Activated T-helper 1 cell treated with Interleukin-2 at 50 U/mL for 16 hours (primary cell): ENCODE measurements at places on chromosomes 4 and X.

GRCh38 chr4:113469023-113469390 lies 292.5 kb downstream of the CAMK2D start:
- no peak for DNase-seq

GRCh38 chr4:122959981-122960610 lies 37.7 kb upstream of the NUDT6 start:
- no peak for DNase-seq

DNA sequence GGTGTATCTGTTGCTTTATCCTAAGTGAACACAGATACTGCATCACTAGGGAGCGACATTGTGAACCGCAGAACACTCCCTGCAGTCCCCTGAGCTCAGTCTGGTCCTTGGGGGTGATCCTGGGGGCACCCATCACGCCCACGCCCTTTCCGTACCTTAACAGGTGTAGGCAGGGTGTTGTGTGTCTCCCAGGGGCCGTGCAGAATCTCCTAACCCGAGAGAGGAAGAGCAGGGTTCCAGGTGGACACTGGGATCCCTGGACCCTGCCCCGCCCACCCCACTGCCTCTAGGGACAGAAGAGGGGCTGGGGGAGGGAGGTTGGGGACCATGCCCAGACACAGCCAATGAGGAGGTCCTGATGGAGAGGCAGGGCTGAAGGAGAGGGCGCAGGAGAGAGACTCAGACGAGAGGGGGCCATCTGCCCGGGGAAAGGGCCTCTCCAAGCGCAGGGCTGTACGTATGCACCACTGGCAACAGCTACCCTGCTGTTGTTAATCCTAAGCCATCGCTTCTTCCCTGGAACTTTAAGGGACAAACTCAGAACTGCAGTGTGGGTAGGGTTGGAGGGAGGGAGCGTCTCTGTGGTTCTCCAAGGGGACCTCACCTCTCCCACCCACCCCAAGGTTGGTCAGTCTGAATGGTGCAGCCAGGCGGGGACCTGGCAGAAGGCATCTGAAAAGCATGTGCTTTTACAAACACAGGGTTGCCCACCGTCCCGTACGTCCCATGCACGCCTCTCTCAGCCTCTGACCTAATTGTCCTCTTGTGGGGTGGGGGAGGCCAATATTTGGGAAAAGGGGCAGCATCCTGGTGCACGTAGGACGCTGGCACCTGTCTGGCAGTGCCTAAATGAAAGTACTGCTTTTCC lies 2.5 kb downstream of the P2RY8 start:
- no peak for DNase-seq

GRCh38 chrX:49191574-49192011 lies 5.4 kb upstream of the PRICKLE3 start:
- no peak for DNase-seq

DNA sequence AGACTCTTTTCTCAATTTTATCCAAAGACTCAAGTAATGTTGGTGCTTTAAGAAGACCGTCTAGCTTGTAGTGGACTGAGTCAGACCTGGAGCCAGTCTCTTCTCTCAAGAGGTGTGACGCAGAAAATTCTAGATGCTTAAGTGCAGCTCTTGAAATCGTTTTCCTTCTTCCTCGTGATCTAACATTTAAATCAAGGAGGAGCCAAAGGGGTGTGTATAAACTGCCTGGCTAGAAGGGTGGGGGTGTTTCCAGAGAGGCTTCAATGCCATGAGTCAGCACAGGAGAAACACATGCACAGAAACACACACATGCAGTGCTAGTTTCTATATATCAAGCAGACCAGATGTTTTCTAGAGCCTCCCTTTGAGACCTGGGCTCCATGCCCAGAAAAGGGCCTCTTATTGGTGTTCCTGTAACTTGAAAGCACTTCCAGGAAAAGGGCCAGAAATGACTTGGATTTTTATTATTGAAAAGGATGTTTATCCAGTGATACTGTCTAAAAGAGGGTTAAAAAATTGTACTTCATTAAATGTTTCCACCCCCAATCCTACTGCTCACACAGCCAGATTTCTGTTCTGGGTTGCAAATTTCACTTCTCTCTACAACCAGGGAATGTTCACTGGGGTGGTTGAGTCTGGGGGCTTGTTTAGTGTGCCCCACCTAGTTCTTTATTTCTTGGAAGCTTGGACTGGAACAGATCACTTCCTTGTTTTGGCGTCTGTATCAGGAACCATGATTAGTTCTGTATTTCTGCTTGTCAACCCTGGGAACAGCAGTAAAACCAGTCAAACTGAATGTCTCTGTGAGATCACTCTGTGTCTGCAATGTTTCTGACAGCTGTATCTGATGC lies at the start of gene CLIC2:
Gene CLIC2 (minus strand): TSS at position 129 of the 851 bp plus-strand sequence. CDS start 187 bp downstream, outside the sequence.
- DNase-seq = no peak

DNA sequence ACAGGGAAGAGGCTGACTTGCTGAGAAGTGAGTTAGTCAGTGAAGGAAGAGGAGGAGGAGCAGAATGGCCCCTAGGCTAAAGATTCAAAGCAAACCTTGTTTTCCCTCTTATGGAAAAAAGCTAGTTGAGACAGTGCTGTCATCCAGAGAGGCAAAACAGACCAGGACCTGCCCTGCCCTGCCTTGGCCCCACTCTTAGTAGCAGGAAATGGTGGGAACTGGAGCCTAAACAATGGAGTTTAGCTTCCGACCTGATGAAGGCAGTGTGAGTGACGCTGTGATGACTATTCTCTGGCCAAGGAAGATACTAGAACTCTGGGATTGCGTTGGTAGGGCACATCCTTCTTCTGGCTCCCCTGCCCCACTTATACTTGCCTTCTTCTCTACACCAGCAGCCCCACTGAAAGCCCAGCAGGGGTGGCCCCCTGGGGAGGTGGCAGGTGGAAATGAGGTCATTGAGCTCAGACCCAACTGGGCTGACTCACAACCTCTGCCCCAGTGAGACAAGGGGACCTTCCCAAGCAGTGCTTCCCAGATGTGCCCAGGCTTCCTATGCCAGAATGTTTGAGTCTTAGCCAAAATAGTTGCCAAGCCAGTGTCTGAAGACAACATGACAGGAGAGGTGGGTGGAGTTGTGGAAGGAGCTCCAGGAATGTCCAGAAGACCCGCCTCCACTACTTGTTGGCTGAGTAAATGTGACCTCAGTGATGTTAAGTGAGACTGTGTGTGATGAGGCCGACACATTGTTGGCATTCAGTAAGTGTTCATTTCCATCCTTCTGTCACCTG lies 38.8 kb downstream of the MSN start:
- no peak for DNase-seq

GRCh38 chrX:42149281-42149680 lies 225.9 kb upstream of the CASK start:
- no peak for DNase-seq

DNA sequence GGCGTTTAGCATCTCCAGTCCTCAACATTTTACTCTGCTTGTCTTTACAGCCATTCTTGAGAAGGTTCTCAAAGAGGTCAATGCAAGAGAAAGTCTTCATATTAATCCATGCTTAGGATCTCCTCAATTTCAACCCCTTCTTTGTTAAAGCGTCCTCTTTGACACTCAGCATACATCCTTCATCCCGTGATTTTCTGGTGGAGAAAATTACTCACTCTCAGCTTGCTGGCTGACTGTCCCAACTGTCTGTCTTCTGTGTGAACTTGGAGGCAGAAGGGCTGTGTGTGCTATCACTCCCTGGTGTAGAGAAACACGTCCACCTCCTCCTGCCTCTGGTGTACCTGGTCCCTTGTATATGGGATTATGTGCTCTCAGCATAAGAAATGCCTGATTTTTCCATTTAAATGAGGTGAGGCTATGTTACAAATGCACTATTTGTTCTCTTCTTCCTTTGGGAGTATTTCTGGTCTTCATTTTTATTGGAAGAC lies 57.8 kb downstream of the GALNT7 start:
- DNase-seq = no peak

- no peak for DNase-seq
Observed at GRCh38 chrX:30373951-30374350, 64.8 kb upstream of the NR0B1 start.

- DNase-seq = no peak
Observed at GRCh38 chr4:41380511-41381157, 123.9 kb downstream of the UCHL1 start.

DNA sequence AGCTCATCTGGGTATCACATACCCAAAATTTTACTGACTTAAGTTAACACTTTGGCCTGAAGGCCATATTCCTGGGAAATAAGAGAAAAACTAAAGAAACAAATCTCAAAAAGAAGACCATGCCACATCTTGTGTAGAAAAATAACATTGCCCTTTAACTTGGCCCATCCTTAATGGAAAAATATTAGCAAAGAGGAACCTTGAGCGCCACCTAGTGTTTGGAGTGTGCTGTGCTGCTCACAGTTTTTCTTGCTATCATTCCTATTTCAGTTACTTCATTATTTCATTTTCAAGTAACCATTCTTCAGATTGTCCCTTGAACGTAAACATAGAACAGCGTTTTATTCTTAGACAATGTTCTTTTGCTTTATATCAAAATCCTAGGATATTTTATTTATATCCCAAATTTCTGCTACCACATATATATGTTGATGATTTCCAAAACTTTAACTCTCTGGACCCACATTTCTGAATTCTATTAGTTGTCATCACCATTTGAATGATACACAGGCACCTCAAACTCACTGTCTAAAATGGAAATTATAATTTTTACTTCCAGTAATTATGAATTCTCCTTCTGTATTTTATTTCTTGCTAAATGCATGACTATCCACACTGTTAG lies 999.0 kb upstream of the ADGRL3 start:
- no peak for DNase-seq

DNA sequence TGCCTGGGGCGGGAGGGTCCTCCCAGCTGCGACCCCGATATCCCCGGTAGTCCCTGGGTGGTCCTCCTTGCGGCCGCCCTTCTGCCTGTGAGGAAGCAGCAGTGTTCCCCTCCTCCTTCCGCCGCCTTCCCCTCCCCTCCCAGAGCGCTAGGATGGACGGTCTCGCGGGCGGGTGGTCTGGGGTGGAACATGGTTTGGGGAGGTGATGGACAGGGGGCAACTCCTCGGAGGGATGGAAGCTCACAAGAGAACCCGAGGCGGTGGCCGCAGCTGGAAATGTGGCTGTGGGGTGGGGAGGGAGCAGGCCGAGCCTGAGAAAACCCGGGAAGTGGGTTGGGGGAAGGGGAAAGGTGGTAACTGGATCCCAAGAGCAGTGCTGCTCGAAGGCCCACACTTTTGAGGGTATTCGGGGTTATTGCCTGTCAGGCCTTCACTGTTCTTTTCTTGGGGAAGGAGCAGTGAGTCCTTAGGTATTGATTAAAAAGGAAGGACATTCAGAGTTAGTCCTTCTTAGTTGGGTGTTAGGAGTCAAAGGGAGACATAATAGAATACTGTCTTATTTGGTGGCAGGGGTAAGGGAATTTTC lies 581 bp downstream of the UBE2K start:
- peak; percentile 20 for DNase-seq

- DNase-seq = no peak
Observed at GRCh38 chrX:30593440-30594200, 16.1 kb upstream of the TASL start.

DNA sequence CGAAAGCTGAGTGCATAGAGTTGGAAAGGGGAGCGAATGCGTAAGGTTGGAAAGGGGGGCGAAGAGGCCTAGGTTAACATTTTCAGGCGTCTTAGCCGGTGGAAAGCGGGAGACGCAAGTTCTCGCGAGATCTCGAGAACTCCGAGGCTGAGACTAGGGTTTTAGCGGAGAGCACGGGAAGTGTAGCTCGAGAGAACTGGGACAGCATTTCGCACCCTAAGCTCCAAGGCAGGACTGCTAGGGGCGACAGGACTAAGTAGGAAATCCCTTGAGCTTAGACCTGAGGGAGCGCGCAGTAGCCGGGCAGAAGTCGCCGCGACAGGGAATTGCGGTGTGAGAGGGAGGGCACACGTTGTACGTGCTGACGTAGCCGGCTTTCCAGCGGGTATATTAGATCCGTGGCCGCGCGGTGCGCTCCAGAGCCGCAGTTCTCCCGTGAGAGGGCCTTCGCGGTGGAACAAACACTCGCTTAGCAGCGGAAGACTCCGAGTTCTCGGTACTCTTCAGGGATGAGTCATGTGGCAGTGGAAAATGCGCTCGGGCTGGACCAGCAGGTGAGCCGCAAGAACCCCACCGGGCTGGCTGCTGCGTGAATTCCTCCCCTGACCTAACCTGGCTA lies at the start of gene DDX3X:
Gene DDX3X (plus strand): TSS at position 419 of the 619 bp plus-strand sequence. CDS start 91 bp downstream, at position 510.
- DNase-seq = peak; percentile 85

GRCh38 chr4:182222766-182223165 lies 20.4 kb upstream of the TENM3 start:
- DNase-seq = no peak

- no peak for DNase-seq
Observed at GRCh38 chr4:123478859-123479345, 82.3 kb downstream of the SPRY1 start.

GRCh38 chr4:147736458-147736857 lies 4.6 kb downstream of the ARHGAP10 start:
- DNase-seq = no peak

DNA sequence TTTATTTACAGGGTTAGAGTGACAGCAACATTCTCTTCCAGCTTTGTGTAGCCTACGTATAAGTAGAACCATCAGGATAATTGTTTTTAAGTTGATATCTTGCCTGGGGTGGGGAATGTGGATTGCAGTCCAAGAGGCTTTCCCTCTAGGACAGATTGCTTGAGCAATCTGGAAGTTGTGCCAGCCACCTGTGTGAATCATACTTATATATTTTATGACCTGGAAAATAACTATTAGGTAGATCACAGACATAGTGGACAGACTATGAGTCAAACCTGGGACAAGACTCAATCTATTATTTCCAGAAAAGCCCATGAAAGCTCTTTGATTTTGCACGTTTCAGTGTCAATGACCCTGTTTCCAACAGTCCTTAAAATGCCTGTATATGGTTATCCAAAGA lies 98.9 kb downstream of the TLL1 start:
- no peak for DNase-seq

DNA sequence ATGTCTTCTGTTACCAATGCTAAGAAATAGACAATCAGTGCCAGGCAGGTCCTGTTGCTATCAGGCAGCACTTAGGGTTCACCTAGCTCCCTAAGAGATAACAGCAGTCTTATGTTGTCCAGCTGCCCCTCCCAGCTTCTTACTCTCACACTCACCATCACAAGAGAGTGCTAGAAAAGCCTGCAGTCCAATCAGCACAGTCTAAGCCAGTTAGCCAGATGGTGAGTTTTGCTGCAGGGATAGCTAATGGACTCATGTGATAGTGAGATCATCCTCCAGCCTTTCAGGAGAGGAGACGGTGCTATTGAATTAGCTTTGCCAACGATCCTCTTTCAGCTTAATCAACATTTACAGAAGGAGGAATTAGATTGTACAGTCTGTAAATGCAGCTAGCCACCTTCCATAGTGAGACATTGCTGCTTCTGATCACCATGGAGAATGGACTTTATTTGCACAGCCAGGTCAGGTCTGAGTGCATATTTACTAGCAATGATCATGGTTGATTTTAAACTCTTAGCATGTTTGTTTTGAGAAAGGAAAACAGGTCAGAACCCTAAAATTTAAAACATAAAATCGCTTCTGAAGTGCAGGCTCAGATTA lies 438.3 kb downstream of the CENPC start:
- no peak for DNase-seq

DNA sequence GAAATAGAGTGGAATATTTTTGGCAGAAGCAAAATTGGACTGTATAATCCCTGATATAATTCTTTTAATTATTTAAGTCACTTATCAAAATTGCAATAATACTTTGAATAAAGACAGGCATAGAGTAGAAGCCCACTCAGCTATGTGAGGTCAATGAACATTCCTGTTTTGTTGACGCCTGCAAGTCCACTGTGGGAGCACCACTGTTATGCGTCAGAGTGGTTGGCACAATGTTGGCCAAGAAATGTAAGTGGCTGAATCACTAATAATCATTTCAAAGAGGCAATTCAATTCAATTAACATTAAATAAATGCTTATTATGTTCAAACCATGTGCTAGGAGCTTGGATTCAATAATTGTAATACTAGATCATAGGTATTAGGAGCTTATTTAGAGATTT lies 221.0 kb downstream of the SPCS3 start:
- DNase-seq = no peak

GRCh38 chr4:54090804-54091623 lies 8.9 kb upstream of the GSX2 start:
- DNase-seq = no peak
